ENCODE measurements at places on chromosomes 12 and 14.

DNA sequence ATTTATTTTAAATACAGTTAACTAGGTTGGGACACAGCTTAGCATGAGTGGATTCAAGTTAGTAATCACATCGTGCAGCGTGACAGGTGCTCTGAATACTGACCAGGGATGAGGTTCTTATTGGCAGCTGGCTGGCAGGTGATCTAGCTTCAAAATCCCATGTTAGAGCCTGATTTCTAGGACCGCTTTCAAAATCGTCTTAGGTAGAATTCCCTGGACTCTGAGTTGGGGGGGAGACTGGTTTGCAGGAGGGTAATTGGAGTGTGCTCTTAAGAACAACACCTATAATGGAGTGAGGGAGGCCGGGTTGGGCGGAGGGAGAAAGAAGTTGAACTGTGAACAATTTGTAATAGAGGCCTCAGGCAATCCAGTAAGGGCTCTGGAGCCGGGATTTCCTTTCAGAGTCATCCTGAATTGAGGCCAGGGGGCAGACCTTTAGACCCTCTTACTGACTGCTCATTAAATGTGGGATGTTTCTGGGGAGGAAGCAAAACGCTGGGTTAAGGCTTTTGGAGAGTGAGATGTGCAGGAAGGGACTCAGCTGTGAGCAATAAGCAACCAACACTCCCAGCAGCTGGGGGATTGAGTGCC lies 874 bp upstream of the YARS2 start:
- no peak for DNase-seq

GRCh38 chr12:57477710-57478681 lies 1.7 kb downstream of the ARHGAP9 start:
- DNase-seq = no peak

GRCh38 chr12:74488134-74488533 lies 49.5 kb upstream of the ATXN7L3B start:
- no peak for DNase-seq

DNA sequence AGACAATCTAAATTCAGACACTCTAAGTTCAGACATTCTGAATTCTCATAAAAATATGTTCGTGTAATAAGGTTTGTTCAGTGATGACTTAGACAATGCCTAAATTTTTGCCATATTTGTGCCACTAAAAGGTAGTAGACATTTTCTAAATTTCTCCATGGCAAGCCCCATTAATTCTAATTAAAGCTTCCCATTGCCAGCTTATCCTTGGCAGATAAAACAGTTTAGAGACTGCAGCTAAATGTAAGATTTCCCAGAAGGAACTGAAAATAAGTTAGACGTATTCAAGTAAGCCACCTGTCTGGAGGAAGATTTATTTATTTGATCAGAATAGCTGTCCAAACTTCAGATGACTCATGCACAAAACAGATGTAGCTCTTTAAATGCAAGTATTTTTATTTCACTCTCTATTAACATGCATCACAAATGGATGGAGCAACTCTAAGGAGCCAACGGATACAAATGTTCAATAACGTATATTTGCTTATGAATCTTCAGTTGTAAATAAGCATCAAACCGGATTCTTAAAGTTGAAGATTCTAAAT lies 130.4 kb downstream of the SLC2A13 start:
- no peak for DNase-seq

DNA sequence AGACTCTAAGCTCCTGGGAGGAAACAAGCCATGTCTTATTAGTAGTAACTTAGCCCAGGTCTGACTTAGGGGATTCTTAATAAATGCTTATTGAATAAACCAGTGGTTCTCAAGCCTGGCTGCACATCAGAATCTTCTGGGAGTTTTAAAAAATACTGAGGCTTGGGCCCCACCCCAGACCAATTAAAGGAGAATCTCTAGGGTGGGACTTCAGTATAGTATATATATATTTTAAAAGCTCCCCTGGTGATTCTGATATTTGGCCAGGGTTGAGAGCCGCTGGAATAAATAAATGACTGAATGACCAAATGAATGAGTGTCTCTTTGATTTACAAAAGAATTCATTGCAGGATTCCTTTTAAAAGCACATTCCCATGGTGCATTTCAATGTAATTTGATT lies 151.5 kb upstream of the GSC start:
- DNase-seq = no peak

DNA sequence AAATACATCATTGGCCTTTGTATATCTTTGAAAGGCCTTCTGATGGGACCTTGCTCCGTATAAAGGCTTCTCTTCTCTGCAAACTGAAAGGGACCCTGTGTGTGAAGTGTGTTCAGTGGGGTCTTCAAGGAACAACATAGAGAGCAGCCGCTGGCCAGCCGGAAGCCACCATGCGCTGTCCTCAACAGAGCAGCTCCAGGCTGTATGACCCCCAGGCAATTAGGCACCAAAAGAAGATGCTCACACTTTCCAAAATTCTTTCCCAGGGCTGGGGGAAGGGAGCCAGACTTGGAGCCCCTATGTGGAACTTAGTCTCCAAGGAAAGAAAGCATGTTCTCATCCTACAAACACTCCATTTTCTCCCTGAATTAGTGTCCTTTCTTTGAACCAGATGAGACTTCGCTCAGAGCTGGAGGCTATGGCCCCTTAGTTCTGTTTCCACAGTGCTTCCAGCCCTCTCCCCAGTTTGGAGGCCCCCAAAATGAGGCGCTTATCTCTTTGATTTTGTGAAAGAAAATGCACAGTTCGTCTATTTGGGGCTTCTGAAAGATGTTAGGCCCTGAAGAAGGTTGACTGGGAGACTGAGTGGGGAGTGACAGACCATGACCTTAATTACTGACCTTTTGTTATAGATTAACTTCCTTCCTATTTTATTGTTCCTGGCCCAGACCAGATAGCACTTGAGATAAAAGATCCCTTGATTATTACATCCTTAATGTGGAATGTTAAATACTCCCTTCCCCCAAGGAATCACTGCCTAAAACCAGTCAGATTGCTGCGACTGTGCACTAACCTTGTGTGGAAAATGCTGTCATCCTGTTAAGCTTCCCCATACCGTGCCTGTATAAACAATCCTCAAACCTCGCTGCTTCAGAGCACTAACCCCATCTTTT lies 128.3 kb upstream of the FGD4 start:
- DNase-seq = no peak

- DNase-seq = no peak
Observed at GRCh38 chr12:93970900-93971688, 177.3 kb upstream of the PLXNC1 start.

GRCh38 chr12:6120796-6121473 lies 3.5 kb downstream of the VWF start:
- DNase-seq = no peak

DNA sequence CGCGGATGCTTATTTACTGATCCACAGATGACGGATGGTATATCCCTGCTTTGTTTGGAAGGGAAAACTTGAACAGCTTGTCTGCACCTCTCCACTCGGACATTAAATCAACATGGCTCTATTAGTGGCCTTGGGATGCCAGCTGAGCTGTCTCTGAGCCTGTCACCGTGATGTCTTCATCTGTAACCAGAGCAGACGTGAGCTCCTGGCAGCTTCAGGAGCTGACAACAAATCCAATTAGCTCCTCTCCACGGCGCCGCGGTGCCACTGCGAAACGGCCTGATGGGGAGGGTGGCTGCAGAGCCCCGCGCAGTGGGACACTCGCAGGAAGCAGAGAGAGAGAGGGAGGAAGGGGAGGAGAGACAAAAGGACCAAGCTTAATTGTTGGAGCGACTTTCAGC lies 112.3 kb downstream of the PAPOLA start:
- DNase-seq = no peak

- DNase-seq = no peak
Observed at GRCh38 chr14:84323978-84324377, 1206.0 kb upstream of the FLRT2 start.

DNA sequence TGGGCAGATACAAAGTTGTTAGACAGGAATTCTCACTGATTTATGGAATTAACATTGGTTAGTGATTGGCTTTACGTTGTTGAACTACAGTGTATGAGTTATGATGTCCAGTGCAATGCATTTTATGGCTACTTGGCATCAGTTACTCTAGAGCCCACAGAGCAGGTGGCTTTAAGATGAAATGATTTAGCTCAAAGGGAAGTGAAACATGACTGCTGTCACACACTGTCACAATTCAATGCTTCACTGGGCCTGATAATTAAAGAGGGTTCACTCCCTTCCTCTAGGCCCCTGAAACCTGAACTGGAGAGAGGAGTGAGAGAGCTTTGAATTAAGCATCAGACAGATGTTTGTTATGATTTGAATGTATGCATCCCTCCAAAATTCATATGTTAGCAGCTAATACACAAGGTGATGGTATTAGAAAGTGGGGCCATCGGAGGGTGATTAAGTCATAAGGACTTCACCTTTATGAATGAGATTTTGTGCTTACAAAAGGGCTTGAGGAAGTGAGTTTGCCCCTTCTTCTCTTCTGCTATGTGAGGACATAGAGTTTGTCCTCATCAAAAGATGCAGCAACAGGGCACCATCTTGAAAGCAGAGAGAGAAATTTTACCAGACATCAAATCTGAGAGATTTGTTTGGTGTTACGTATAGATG lies 175.8 kb upstream of the GRIN2B start:
- no peak for DNase-seq

DNA sequence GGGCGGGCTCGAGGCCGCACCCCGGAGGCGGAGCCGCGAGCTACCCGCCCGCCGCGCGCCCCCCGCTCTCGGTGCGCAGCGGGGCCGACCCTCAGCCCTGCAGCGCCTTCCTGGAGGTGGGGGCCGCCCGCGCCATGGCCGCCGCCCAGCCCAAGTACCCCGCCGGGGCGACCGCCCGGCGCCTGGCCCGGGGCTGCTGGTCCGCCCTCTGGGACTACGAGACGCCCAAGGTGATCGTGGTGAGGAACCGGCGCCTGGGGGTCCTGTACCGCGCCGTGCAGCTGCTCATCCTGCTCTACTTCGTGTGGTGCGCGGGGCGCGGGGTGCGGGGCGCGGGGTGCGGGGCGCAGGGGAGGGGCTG lies at the start of gene P2RX2:
TSS of gene P2RX2 (plus strand) at position 94 of the 361 bp plus-strand sequence. CDS start at position 135, 41 bp downstream.
- DNase-seq = no peak

GRCh38 chr12:88142610-88142991 lies 494 bp downstream of the TMTC3 start:
- DNase-seq = no peak

GRCh38 chr14:75292101-75292563 lies 13.5 kb downstream of the FOS start:
- DNase-seq = no peak

DNA sequence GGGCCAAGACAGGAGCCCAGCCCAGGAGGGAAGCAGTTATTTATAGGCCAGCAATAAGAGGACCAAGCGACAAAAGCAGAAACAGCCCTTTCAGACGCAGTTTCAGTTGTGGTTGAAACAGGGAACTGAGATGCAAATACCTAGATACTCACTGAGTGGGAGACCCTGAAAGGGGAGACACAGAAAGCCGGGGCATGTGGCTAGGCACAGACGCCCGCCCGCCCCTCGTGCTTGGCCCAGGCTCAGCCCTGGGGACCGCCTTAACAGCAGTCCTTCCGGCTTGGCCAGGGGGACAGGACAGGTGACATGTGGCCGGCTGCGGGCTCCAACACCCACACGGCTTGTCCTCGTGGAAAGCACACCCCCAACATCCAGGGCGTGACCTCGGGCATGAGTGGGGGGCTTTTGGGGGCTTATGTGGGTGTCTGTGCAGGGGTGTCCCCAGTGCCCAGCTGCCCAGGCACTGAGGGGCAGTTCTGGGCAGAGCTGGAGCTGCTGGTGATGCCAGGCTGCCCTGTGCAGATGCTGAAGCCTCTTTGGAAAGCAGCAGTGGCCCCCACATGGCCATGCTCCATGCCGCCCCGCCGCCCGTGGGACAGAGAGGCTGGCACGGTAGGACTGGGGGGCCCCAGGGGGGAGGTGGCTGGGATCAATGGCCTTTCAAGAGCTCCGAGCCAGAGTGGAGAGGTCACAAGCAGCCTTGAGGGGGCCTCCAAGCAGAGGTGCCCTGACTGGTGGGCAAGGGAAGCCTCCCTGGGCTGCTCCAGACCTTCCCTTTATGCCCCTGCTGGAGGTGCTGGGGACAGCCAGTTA lies 2.1 kb downstream of the PLD4 start:
- no peak for DNase-seq

- DNase-seq = no peak
Observed at GRCh38 chr12:108378926-108379325, 39.8 kb upstream of the CMKLR1 start.

- no peak for DNase-seq
Observed at GRCh38 chr12:107393043-107393717, 292.4 kb upstream of the PWP1 start.

- DNase-seq = no peak
Observed at GRCh38 chr12:9961901-9962300, 9.3 kb upstream of the CLEC12A start.

DNA sequence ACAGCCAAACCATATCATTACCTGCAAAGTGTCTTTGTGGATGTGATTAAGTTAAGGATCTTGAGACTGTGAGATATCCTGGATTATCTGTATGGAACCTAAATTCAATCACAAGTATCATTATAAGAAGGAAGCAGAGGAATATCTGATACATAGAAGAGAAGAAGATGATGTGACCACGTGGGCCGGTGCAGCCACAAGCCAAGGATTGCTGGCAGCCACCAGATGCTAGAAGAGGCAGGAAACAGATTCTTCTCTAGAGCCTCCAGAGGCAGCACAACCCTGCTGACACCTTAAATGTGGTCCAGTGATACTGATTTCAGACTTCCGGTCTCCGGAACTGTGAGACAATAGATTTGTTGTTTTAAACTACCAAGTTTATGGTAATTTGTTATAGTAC lies 6.1 kb upstream of the IFI27L2 start:
- DNase-seq = no peak

- peak; percentile 42 for DNase-seq
Observed at GRCh38 chr14:94129111-94129757, at the start of gene IFI27L2. Gene IFI27L2, minus strand, starts transcription at chr14:94129604. Its CDS starts 40 bp downstream, at chr14:94129564.

DNA sequence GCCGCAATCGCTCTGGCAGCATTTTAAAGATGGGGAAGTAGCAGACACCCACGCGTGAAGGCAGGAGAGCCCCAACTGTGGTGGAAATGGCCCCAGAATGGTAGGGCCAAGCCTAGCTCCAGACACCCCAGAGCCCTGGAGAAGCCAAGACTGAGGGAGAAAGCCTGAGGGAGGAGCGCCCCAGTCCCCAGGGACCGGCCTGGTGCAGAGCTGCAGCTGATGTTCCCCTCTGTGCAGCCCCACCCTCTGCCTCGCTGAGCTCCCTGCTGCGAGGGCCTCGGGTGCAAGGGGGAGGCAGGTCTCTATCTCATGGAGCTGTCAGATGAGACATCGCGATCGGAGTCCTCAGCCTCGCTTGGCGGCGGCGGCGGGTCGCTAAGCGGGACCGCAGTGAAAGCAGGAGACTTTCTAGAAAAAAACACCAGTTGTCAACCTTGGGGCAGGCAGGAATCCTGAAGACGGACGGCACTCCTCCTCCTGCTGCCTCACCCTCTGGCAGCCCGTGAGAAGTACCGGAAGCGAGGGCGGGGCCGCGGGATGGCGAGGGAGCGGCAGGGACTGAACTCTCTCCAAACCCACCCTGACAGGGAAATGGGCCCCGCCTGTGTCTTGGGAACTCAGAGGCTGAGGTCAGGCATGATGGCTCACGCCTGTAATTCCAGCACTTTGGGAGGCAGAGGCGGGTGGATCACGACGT lies 6.0 kb downstream of the GAPDH start:
- DNase-seq = peak; percentile 91

GRCh38 chr14:55867719-55868118 lies 250.5 kb upstream of the PELI2 start:
- DNase-seq = no peak

All from GM04503 (cell line).